Cardiac muscle cell (in vitro differentiated cells and primary cell): ENCODE measurements at places on chromosomes 6 and 20. TPM values are rescaled to one million over a fixed set of nuclear protein-coding genes. Genes with fewer than 3 reads are reported as not detected.

The VSX1 gene
- not detected in 2 replicates for total RNA-seq

- no peak for DNase-seq
- no peaks in the 10 kb centered on the region for H3K27me3 ChIP-seq
- H3K27ac ChIP-seq: no peak overlapping the region
- H3K4me3 ChIP-seq: peak overlapping the region; percentile 99
Observed at GRCh38 chr6:34238585-34239499, 2.2 kb downstream of the HMGA1 start.

DNA sequence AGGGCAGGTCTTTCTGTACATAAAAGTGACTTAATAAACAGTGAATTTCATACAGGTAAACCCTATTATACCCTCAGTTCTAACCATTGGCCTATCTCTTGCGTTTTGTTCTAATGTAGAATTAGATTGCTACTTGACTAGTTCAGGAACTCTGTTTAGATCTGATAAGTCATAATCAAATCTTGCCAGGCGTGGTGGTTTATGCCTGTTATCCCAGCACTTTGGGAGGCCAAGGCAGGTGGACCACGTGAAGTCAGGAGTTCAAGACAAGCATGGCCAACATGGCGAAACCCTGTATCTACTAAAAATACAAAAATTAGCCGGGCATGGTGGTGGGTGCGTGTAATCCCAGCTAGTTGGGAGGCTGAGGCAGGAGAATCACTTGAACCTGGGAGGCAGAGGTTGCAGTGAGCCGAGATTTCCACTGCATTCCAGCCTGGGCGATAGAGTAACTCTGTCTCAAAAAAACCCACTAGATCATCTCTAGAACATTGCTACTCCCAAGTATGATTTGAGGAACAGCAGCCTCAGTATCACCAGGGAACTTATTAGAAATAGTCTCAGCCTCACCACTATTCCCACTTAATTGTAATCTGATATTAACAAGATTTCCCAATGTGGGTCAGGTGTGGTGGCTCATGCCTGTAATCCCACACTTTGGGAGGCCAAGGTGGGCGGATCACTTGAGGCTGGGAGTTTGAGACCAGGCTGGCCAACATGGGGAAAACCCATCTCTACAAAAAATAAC is 12.2 kb downstream of the GTPBP2 start:
- H3K4me1 ChIP-seq: no peaks in the 10 kb centered on the region
- no peak overlapping the region for H3K27ac ChIP-seq
- H3K4me3 ChIP-seq: no peak overlapping the region
- no peaks in the 10 kb centered on the region for H3K27me3 ChIP-seq
- DNase-seq: no peak

DNA sequence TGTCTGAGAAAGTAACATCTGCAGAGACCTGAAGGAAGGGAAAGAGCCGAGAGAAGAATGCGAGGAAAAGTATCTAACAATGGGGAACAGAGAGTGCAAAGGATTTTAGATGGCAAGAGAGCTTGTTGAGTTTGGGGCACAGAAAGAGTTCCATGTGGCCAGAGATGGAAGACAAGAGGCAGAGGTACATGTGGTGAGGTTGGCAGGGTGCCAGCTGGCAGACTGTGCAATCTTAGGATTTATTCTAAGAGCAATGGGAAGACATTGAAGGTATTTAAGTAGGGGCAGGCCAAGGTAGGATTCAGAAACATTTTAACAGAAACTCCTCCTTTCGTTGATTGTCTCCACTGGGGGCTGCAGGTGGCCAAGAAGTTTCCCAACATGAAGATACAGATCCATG is 20.4 kb upstream of the LBP start:
- no peaks in the 10 kb centered on the region for H3K27me3 ChIP-seq
- no peaks in the 10 kb centered on the region for H3K4me1 ChIP-seq
- H3K4me3 ChIP-seq: no peak overlapping the region
- no peak for DNase-seq

- no peak overlapping the region for H3K27ac ChIP-seq
- H3K4me1 ChIP-seq: peaks cover 4% of the 10 kb centered on the region
- no peak overlapping the region for H3K4me3 ChIP-seq
- no peak for DNase-seq
Observed at GRCh38 chr6:126526996-126527606, 187.2 kb downstream of the CENPW start.

DNA sequence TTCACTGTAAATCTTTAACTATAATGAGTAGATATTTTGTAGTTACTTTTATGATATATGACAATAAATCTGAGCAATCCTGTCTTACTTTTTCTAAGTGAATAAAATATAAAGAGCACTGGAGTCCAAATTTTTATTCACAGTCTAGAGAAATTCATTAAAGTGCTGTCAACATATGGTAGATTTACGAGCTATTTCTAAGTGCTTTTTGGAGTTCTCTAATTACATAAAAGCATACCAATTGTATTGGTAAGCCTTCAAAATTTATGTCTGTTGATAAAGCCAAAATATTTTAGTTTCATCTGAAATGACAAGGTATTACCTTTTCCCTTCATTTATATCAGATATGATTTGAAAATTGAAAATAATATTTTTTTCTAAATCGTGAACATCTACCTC is 75.4 kb downstream of the MAN1A1 start:
- H3K27me3 ChIP-seq: no peaks in the 10 kb centered on the region
- H3K4me1 ChIP-seq: no peaks in the 10 kb centered on the region
- H3K27ac ChIP-seq: no peak overlapping the region
- H3K4me3 ChIP-seq: no peak overlapping the region
- no peaks in the 10 kb centered on the region for H3K36me3 ChIP-seq

- no peak overlapping the region for H3K4me3 ChIP-seq
- H3K27me3 ChIP-seq: no peaks in the 10 kb centered on the region
Observed at GRCh38 chr20:57704245-57704644, 5.6 kb downstream of the PMEPA1 start.

DNA sequence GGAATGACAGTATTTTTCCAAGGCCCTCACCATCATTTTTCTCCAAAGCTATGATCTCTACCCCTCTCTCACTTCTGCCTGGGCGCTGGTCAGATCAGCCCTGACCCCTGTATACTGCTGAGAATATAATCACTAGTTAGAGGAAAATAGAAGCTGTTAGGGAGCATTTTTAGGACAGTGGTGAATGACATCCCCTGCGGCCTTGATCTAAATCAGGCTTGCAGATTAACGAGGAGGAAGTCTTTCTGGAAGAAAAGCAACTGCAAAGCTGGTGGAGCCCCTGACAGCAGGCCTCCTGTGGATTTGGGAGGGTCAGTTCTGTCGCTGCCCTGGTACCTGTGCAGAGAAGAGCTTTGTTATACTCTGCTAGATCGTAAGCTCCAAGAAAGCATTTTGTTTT is 107.9 kb downstream of the RPP40 start:
- H3K27ac ChIP-seq: peak overlapping the region; percentile 63
- H3K36me3 ChIP-seq: no peaks in the 10 kb centered on the region
- H3K4me3 ChIP-seq: no peak overlapping the region
- no peaks in the 10 kb centered on the region for H3K4me1 ChIP-seq
- H3K27me3 ChIP-seq: no peaks in the 10 kb centered on the region
- DNase-seq: no peak

- H3K4me1 ChIP-seq: peaks cover 15% of the 10 kb centered on the region
- no peaks in the 10 kb centered on the region for H3K36me3 ChIP-seq
- no peak overlapping the region for H3K4me3 ChIP-seq
Observed at GRCh38 chr6:79613912-79614311, 17.2 kb upstream of the SH3BGRL2 start.
